Stimulated activated naive B cell treated with anti-CD40 and anti-IgM and Interleukin-4, amounts not matched to agents 10 μg/mL and 1 μg/mL and 100 μg/mL, for 72 hours (primary cell): ENCODE measurements at places on chromosomes 16 and 17.

DNA sequence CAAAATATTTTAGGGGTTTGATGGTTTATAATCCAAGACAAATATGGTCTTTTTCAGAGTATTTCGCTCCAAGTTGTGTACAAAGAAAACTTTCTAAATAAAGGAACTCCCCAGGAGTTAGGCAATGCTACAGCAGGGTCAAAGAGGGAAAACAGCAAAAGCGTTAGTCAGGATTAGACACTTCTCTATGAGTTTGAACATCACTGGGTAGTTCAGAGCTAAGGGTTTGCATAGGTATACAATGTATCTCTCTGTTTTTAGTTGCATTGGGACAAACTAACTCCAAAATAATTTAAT, 34.8 kb downstream of the FAM20A start:
- DNase-seq: no peak

DNA sequence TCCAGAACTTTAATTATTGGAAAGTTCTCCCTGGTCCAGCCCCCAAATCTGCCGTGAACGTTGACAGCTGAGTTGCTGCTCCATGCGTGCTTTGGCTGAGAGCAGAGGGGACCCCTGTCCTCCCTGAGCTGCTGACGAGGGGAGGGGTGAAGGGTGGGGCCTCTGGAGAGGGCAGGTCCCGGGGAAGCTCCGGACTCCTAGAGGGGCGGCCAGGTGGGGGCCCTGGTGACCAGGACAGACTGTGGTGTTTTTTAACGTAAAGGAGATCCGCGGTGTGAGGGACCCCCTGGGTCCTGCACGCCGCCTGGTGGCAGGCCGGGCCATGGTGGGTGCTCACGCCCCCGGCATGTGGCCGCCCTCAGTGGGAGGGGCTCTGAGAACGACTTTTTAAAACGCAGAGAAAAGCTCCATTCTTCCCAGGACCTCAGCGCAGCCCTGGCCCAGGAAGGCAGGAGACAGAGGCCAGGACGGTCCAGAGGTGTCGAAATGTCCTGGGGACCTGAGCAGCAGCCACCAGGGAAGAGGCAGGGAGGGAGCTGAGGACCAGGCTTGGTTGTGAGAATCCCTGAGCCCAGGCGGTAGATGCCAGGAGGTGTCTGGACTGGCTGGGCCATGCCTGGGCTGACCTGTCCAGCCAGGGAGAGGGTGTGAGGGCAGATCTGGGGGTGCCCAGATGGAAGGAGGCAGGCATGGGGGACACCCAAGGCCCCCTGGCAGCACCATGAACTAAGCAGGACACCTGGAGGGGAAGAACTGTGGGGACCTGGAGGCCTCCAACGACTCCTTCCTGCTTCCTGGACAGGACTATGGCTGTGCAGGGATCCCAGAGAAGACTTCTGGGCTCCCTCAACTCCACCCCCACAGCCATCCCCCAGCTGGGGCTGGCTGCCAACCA, at the start of gene MC1R:
TSS of gene MC1R (plus strand) at position 410 of the 895 bp plus-strand sequence. CDS start at position 807, 397 bp downstream.
- no peak for DNase-seq

DNA sequence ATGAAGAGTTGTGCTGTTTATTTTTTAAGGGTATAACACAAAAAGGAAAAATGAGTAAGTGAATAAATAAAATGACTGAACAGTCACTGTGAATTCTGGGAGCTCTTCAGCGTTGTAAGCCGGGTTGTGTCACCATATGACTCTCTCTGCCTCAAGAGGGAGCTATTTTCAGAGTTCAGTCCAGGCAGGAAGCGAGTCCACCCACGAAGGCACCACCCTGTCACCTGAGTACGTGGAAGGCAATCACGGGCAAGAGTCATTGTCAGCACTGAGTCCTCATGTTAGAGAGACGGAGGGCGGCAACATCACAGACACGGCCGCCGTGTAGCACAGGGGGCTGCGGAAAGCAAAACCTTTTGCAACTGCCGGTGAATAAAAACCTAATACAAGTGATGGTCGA, 227.6 kb downstream of the UTP18 start:
- DNase-seq: no peak

- DNase-seq: no peak
Observed at GRCh38 chr16:87199379-87199778, 117.8 kb downstream of the C16orf95 start.

- peak; percentile 38 for DNase-seq
Observed at GRCh38 chr17:48102798-48103715, 1.8 kb upstream of the CBX1 start.

DNA sequence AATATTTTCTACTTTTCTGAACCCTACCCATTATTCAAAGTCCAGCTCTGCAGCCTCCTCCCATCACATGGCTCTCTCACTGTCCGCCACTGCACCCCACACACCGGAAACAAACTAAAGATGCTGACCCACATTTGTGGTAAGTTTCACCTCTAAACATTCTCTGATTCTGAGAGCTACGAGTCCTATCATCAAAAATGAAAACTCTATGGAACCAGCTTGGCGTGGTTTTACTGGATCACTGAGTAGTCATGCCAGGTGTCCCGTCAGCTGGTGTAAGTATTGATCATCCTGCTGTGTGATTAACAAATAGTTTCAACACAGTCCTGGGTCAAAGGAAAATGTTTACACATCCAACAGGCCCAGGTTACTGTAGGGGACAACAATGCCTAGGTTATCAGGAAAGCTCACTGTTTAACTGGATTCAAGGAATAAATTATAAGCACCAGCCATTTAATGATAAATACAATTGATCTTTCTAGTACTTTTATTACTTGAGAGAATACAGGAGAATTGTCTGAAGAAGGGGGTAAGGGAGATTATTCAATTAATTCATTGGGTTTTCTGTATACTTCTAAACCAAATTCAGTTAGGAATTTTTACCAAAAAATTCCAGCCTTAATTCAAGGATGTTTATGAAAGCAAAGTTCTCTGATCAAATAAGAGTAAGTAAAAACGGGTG, 33.9 kb downstream of the CYTH1 start:
- DNase-seq: no peak

DNA sequence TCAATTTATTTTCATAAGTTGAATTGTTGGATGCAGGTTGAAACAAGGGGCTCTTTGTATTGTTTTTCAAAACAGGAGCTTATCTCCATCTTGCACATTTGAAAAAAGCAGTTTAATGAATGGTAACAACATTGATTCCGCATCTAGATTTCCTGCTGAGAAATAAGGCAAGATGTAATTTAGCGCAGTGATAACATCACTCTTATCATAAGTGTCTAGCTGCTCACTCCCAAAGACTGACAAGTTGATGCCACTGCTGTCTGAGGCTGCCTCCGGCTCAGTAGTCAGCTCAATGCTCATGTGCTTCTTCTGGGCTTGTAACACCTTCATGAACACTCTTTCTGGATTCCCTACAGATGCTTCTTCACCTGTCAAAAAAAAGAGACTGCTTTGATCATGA, 92.4 kb downstream of the KPNA2 start:
- DNase-seq: no peak

- DNase-seq: no peak
Observed at GRCh38 chr17:68452724-68453290, 4.5 kb downstream of the WIPI1 start.

- DNase-seq: no peak
Observed at GRCh38 chr17:56108811-56109284, 44.4 kb upstream of the ANKFN1 start.

DNA sequence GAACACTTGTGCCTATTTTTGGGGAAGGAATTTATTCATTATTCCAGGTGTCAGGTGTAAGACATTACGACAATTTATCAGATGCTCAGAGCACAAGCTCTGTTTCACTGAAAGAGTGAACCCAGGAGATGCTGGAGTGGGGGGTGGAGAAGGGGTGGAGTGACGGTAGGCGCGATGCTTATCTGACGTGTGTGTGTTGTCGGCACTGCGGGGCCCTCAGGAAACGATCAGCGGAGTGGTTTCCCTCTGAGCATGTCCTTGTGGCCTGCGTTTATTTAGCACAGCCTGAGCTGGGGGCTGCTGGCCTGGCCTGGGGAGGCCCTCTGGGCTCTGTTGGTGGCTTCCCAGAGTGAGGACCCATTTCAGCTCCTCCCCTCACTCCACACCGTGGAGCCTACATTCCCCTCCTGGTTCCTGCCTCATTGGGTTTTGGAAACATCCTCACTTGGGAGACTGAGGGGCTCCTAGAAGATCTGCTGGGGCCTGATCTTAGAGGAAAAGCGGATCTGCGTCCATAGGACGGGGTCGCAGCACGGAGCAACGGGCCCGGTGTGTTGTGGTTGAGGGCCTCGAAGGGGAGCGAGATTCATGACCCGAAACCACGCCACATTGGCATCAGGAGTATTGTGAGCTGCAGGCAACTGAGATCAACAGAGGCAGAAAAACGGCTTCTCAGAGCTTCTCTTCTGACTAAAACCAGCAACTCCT, 19.0 kb upstream of the GNG13 start:
- DNase-seq: no peak

DNA sequence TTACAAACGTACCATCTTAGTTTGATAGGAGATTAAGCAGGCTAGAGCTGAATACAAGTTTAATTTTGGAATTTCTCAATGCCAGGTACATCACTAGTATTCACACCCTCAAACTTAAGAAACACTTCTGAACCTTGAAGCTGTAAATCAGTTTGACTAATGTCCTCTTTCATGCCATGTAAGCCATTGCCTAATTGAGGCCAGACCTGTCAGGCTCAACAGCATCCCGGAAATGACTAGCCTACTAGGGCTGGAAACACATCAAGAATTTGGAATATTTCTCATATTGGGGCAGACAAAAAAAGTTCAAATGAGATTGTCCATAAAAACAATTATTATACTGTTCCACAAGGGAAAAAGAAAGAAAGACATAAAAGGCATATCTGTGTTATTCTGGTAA, 1.7 kb downstream of the USP32 start:
- DNase-seq: no peak

GRCh38 chr16:29745121-29745852, 503 bp downstream of the C16orf54 start:
- peak; percentile 49 for DNase-seq

DNA sequence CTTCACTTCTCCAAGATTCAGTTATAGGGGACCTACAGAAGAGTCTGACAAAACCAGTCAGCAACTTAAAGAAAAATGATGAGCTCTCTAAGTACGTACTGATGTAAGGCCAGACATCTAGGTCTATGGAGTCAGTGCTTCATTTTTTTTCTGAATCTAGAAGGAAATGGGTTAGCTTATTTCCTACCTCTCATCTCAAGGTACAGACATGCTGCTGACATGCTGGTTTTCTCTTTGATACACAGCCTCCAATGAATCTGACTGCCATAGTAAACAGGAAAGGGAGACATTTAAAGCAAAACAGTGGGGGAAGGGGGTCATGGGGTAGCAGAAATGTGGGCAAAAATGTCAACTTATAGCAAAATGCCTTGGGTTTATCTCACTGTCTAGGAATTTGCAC, 16.4 kb downstream of the CDR2 start:
- no peak for DNase-seq

GRCh38 chr16:26475596-26475995, 591.1 kb upstream of the C16orf82 start:
- no peak for DNase-seq

DNA sequence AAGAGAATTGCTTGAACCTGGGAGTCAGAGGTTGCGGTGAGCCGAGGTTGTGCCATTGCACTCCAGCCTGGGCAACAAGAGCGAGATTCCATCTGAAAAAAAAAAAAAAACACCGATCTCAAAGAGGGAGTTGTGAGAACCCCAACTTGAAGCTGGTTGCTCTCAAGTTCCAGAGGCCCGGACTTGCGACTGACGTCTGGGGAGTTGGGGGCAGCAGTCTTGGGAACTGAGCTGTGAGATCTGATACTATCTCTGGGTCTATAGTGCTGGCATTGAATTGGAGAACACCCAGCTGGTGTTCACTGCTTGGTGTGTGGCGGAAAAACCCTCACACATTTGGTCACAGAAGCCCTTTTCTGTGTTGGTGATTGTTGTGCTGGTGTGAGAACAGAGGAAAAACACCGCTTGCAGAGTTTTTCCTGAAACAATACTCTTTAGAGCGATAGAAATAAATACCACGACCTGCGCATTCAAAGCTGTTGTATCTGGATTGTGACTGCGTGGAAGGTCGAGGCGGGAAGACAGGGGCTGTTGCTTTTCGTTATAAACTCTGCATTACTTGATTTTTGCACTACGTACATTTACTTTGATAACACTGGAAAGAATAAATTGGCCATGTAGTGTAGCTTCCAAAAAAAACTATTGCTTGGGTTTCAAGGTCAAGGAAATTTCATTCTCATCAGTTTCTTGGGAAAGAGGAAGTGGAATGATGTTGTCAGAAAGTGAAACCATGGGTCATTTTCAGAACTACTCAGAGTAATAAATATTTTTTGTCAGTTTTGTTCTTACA, 8.8 kb downstream of the SCIMP start:
- DNase-seq: no peak

- DNase-seq: no peak
Observed at GRCh38 chr16:6231398-6231797, 1101.2 kb upstream of the RBFOX1 start.

DNA sequence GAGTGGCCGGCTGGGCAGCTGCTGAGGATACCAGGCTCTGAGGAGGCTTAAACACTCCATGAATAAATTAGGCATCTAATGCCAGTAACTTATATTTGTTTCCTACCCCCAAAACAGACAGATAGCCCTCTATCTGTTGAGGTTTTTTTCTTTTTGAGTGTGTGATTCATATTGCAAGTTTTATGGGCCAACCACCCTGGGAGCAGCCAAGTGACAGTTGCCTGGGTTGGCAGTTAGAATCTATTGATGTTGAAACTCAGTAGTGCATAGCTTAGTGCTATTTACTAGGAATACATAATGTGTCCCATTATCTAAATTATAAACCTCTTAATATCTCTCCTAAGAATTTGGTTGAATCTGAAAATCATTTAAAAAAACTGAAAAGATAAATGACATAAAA, 397.4 kb downstream of the CA10 start:
- no peak for DNase-seq

- no peak for DNase-seq
Observed at GRCh38 chr16:87684106-87684677, 81.6 kb downstream of the KLHDC4 start.

GRCh38 chr17:49997773-49998703, 3.0 kb upstream of the DLX3 start:
- DNase-seq: peak; percentile 73
